OCI-LY7 (cell line): ENCODE measurements at places on chromosomes 4 and X.

DNA sequence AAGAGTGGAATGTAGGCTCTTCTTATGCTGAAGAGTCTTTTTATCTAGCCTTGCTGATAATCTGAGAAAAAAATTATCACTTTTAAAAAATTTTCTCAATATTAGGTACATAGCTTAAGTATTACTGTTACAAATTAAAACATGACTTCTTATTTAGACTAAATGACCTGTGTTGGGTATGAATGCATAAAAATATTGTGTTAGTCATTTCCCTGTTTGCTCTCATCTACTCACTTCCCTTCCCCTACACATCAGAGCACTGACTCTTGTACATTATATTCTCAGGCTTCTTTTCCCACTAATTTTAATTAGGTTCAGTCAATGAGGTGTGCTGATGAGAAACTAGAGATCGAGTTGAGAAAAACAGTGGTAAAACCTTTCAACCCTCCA lies 881.0 kb downstream of the PCDH18 start:
- no peak for DNase-seq

DNA sequence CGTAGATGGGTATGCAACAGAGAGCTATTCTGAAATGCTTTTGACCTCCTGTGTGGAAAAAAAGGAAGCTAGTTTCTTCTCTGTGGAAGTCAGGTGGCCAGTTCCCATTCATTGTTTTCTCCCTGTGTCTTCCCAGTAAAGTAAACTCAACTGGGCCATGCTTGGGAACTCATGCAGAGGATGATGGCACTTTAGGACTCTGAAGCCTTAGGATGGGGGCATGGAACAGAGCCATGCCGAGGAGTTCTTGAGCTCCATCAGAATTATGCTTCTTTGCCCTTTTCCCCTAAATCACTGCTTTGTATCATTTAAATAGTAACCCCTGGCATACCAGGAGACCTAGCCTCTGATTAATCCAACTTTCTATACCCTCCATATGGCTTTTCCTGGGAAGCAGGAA lies 3.2 kb downstream of the TMEM164 start:
- DNase-seq, result no peak

DNA sequence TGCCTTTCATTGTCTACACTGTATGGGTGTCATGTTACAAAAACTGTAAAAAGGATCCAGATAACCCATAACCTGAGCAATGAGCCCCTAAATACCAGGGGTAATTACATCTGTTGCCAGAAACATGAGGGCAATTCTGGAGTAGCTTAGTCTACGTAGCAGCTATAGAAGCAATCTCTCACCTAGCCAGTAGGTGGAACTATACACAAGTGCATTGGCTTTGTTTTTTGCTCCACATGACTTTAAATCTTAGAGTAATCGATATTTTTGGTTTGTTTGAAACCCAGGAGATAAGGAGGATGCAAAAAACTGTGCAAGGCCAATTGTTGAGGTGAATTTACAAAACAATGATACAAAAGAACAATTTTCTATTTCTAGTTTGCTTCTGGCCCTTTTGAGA lies 57.5 kb downstream of the GPR82 start:
- DNase-seq, result peak; percentile 59

GRCh38 chr4:6955261-6955911 lies 45.8 kb downstream of the TBC1D14 start:
- DNase-seq, result no peak

DNA sequence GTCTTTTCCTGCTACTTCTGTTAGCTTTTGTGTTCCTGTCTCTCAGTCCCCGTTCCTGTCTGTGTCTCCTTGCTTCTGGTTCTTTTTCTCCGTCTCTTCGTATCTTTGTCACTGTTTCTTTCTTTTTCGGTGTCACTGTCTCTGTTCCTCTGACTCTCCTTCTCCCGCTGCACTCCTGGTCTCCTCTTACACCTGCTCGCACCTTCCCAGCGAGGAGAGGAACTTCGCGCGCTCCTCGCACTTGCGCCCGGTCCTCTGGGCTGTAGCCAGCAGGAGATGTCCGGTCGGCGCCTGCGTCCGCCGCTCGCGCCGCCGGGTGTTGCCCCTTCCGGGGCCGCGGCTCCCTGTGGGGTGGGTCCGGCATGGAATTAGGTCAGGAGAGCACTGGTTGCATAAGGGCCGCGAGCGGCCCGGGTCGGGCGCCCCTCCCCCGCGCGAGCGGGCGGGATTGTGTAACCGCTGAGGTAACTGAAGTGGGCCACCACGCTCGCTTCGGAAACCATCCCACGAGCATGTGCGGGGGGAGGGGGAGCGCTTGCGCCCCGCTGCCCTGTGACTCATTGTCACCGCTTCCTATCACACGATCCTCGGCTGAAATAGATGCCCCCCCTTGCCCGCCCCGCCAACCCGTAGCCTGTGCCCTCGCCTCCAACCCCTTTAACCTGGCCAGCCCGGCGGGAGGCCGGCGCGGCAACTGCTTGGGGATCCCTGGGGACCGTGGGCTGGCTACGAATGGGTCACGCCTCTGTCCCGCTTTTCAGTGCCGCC lies 1.6 kb downstream of the LONRF3 start:
- DNase-seq, result no peak

DNA sequence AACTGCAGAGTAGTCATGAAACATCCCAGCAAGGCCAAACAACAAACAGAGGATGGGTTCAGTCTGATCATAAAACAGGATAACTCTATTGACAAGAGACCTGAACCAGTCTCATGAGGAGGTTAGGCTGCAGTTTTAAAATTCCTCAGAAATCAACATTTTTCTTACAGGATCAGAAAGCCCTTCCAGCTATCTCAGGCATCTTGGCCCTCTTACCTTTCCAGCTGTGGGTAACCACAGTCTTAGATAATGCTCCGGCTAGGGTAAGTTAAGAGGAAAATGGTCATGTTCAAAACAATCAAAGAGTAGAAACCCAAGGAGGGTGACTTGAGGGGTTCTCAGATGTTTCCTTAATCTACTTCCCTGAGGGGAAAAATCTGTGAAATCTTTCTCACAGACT lies 5.1 kb downstream of the CTSO start:
- DNase-seq, result no peak

DNA sequence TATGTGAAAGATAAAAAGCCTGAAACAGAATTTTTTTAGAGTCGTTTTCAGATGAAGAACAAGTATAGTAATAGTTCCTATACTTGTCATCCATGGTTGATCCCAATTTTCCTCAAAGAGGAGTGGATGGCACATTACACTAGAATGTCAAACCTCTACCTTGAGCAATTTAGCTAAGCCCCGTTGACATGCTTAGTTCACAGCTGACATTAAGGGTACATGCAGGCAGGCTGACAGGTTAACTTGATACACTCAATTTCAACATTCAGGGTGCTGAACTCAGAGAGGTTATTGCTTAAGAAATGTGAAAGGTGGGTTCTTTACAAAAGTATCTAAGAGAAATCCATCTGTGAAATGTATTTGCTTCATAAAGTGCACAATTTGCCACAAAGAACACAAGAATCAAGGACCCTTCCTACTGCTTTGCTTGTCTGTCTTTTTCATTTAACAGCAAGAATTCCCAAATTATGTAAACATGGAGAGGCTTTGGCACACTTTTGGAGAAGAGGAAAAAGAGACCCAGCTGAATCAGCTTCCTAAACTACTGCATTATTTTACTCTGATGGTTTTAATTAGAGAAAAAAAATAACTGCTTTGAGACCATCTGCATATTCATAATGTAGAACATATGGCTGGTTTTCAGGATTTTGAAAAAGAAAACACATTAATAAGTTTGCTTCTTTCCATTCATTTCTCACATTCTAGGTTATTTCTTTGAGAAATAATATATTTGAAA lies 122.5 kb upstream of the DDIT4L start:
- DNase-seq, result no peak

- DNase-seq, result no peak
Measured at GRCh38 chrX:12480956-12481355, 310.3 kb upstream of the PRPS2 start.

DNA sequence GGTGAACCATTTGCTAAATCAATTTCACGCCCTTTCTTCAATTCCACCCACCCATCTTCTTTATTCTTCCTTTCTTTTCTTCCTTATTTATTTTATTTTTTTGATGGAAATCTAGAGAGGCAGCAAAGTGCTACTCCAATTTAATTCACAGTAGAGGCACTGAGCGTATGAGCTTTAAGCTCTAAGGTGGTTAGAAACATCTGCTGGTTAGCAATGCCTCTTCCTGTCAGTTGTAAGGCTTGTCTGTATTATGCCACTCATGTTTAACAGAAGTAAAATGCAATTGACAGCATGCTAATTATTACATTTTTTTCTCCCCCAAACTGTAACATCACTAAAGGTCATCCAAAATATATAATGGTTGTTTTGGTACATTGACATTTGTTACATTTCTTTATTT lies 103.8 kb downstream of the EPHA5 start:
- no peak for DNase-seq

DNA sequence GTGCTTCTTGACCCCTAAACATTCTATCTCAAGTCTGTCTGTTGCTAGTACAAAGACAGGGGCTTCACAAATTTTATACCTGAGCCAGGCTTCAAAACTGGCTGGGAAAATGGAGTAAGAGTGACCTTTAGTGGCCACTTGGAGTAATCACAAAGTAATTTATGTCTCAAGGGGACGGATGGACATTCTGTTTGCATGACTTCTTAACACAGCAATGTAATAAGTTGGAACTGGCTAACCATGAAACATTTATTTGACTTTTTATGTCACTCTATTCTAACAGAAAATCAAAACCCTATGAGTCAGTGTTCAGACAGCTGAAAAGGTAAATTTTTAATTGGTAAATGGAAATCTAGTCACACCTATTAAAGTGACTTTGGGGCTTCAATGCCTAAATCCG lies 600.6 kb downstream of the ANKRD50 start:
- DNase-seq, result peak; percentile 54

DNA sequence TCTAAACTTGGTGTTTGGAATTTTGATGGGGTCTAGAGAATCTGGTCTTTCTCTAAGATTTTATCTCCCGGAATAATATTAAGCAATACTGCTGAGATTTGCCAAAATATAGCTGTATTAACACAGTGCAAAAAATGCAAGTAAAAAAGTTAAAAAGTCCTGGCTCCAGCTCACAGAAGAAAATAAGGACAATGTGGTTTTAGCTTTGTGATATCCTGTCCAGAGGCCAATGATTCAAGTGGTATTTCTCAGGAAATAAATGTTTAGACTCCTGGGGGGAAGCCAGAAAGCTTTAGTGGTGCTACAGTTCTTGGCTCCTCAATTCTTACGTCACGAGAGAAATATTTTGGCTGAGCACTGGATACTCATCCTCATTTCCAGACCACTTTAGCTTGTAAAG lies 40.9 kb upstream of the IL13RA2 start:
- DNase-seq, result no peak

GRCh38 chr4:150382028-150382427 lies 199.9 kb upstream of the MAB21L2 start:
- DNase-seq, result no peak

DNA sequence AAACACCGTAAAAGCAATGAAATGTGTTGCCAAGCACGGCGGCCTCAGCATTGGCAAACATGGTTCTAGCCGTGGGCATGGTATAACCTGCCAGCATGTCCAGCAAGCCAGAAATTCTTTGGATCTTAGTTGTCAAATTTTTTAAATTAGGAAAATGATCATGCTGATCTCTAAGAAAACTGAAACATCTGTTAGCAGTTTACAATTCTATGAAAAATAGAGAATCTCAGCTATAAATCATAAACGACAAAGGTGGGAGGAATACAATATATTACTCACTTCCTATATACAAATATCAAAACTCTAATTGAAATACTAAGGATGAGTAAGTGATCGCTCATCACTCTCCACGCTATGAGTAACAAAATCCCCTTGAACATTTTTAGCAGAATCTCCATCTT lies 130.3 kb downstream of the ADGRA3 start:
- DNase-seq, result no peak
